MV-4-11 (cell line): ENCODE measurements at places on chromosomes 16 and 17.

- no peak for DNase-seq
These were observed 6.2 kb downstream of the EFNB3 start for GRCh38 chr17:7711051-7711755.

DNA sequence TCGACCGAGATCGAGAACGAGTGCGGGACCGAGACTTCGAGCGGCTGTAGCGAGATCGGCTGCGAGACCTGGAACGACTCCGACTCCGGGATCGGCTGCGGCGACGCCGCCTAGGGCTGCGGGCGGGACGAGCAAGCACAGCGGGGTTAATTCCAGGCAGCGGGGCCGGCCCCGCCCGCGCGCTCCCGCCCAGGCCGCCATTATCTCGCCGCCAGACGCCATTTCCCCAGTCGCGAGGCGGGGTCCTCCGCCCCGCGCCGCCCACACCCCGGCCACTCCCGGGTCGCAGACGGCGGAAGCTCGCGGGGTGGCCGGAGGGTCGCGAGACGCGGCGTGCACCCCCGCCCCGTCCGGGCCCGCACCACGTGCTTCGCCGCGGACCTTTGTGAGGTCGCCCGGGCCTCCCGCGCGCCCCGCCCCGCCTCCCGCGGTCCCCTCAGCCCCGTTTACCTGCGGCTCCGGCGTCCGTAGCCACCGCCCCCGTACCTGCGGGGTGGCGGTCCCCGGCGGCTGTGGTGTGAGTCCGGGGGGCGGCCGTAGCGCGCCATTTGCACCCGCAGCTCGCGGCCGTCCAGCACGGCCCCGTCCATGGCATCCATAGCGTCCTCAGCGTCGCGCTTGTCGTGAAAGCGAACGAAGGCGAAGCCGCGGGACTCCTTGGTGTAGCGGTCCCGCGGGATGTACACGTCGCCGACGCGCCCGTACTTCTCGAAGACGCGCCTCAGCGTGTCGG lies 616 bp downstream of the SRSF2 start:
- DNase-seq, result peak; percentile 31

- no peak for DNase-seq
These were observed 39.6 kb upstream of the USP7 start for GRCh38 chr16:9003322-9003721.

- no peak for DNase-seq
These were observed 42.9 kb downstream of the LITAF start for GRCh38 chr16:11543661-11544393.

DNA sequence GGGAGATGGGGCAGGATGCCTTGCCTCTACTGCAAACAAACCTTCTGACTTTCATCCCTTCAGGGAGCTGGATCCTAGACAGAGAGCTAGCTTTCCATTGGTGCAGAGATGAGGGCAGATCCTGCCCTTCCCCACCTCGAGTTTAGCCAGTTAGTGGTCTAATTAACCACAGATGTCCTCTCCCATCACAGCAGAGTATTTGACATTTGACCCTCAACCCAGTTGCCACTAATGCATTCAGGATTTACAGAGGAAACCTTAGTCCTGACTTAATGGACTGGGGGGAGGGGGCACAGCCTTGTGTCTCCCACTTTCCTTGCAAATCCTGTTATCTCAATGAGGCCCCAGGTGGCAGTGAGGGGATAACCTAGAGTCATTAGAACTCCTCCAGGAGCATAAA lies 10.2 kb downstream of the PIP4K2B start:
- DNase-seq, result no peak

GRCh38 chr16:66541388-66542355 lies 8.2 kb downstream of the TK2 start:
- no peak for DNase-seq

DNA sequence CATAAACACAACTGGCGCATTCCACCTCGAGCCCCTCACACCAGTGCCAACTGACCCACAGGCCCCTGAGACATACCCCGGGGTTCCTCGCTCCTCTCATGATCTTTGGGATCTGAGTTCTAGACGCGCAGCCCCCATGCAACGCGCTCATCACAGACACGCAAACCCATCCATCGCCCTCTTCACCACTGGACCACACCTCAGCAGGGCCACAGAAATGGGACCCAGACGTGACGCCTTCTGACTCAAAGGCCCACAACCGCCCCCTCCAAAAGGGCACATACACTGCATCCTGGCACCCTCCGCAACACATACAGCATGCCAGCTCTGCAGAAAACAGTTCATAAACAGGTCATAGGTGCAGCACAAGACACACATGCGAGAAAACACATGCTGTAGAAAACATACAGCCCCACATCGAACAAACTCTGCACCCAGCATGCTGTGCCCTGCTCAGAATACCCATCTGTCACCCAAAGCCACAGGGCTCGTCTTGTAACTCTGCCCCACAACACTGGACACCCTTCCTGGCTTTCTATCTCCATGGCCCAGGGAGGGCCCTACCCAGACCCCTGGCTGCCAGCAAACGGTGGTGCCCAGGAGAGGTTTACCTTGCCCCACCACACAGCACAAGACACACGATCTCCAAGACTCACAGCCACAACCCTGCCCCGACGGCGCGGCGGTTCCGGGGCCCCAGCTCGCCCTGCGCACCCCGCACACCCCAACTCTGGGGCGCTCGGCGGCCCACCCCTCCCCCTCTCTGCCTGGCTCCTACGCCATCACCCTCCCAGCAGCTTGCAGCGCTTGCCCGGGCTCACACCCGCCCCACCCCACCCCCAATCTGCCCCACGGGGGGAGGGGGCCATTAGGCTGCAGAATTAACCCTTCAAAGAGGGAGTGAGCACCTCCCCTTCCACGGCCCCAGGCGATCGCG lies 887 bp downstream of the ZBTB4 start:
- peak; percentile 19 for DNase-seq
